NCI-H2029 (cell line): ENCODE measurements at places on chromosomes 3 and 15.

GRCh38 chr3:100836661-100837060, 127.4 kb downstream of the TFG start:
- DNase-seq = no peak

GRCh38 chr3:59406943-59407342, 357.1 kb upstream of the CFAP20DC start:
- no peak for DNase-seq

DNA sequence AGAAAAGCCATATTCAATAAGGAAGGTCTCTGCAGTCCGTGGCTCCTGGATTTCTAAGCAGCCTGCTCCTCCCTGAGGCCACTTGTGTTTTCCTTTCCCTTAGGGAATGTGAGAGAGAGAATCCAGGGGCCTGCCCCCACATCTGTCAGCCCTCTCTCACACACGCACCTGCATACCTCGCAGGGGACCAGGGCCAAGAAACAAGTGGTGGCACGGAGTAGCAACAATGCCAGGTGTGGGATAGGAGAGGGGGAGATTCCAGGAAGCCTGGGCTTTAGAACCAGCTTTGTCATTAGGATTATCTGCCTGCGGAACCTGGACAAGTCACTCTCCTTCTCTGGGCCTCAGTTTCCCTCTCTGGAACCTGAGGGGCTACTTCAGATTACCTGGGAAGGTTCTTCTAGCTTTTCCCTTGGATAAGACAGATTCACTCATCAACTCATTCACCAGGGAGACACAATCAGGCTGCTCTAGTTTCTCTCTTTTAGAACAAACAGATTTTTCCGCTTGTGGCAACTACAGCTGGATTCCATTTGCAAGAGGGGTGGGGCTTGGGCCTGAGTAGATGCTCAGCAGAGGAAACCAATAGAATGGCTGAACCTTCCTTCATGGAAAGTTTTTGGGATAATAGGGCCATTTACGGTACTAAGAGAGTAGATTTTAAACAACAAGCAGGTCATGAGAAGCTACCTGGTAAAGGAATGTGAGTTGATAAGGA, 19.5 kb downstream of the BCL6 start:
- DNase-seq = no peak

- no peak for DNase-seq
Observed at GRCh38 chr3:141643391-141643790, 94.7 kb upstream of the RNF7 start.

DNA sequence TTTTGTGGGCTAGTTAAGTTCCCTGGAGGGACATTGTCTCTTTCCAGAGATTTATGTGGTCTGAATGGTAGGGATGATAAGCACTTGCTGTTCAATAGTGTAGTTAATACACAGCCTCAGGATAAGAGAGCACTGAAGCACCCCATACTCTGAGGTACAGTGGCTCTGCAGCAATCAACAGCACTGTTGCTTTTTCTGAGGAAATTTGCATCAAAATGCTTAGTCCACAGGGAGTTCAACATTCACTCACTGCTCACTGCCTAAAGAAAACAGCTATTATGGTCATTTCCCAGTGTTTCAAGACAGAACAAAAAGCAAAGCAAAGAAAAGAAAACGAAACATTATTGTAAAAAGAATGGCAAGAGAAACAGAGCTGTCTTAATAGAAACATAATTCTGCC, 441.9 kb downstream of the PLOD2 start:
- no peak for DNase-seq

DNA sequence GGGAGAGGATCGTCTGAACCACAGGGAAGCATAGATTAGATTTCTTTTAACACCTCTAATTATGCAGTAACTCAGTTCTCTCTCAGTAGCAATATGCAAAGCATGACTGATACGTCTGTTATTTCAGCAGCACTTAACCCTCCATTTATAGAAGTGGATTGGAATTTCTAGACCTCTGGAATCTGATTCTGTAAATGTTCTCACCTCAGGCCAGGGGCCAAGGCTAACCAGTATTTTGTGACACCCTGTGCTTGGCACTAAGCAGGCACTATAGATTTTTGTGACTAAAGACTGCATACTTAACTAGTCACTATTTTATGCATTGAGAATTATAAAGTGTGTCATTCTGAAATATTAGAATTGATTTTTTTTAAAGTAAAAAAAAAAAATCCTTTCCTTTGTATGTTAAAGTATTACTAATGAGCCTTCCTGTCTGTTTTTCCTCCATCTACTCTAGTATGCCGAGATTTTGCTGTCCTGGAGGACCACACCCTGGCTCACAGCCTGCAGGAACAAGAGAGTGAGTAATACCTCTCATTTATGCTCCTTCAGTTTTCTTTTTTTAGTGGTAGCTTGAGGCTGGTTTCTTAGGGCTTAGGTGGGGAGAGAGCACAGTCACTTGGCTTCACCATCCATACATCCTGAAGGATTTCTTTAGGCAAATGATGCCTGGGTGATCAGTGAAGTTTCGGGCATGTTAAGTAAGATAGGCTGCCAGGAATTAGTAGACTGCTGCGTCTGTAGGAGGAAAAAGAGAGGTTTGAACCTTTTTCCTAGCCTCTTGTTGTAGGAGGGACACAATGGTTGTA, 26.5 kb upstream of the UTS2B start:
- no peak for DNase-seq

- DNase-seq = no peak
Observed at GRCh38 chr3:119316313-119316670, 22.1 kb downstream of the ARHGAP31 start.

GRCh38 chr15:67072442-67072841, 7.0 kb downstream of the SMAD3 start:
- DNase-seq = no peak

DNA sequence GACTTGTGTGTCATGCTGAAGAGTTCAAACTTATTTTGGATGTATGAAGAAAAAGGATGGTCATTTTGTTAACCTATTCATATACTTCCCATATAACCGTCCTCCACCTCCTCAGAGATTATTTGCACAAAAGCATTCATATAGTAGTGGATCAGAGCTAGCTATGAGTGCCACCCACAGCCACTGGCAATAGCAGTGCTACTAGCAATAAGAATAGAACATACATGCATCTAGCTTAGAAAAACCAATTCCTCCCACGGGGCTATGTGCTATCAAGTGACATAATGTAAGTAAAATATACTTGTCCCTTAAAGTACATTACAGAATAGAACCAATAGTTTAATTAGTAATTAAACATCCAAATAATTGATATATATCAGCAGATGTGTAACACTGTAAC, 10.3 kb upstream of the ZBED2 start:
- no peak for DNase-seq

DNA sequence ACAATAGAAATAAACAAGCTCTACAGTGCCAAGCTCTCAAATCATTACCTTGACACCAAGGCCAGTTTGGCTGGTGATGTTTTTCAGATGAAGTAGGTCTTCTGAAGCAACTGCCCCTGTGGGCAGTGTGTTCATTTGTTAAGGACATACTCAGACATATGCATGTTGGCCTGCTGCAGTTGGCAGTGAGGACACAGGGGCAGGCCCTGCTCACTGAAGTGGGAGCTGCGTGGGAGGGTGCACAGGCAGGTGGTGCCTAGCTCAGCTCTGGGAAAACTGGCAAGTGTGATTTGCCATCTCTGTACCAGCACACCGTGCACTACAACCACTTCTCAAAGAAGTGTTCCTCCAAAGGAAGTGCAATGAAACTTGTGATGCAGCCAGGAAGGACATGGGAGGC, 28.5 kb upstream of the SNRK start:
- DNase-seq = no peak

DNA sequence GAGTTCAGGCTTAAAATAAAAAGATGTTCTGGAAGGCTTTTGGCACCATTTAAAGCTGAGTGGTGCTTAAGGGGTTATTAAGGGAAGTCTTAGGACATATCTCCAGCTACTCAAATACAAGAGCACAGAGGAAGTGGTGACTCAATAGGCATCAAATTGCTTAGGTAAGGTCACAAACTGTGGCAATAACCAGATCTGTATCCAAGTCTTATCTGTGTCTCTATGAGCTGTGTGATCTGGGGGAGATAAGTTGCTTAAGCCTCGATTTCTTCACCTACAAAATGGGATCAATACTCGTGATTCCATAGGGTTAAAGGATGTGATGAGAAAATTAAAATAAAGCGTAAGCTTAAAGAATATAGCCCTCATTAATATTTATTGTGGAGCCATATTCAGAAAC, 7.6 kb downstream of the HDC start:
- DNase-seq = peak; percentile 35

GRCh38 chr3:62587169-62587568, 213.8 kb upstream of the FEZF2 start:
- DNase-seq = no peak

- no peak for DNase-seq
Observed at GRCh38 chr15:90388462-90389380, 679 bp downstream of the IQGAP1 start.

DNA sequence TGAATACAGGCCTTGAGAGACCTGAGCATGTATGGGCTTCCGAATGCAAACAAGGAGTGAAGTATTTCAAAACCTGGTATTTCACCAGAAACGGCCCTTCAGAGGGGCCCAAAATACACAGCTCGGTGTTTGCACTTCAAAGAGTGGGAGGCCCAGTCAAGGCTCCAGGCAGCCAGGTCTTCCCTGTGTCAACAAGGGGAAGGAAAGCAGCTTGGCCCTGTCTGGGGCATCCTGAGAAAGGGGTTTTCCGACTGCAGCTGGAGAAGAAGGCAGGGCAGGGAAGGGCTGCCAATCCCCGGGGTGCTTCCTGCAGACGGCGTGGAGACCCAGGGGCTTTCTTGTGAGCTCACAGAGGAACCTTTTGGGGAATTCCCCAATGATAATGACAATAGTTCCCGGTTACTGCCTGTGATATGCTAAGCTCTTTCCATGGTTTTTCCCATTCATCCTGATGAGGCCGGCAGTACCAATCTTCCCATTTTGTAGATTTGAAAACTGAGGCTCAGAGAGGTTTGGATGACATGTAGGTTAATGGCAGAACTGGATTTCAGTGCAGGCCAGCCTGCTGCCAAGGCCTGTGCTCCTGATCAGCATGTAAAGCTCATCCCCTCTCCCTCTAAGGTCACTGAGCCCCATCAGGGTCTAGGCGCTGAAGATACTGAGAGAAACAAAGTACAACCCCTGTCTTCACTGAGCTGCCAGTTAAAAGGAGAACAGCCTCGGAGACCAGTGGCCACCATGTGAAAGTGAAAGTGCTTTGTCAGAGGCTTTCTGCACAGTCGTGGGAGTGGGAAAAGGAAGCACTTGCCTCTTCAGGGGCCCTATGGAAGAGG, 43.0 kb upstream of the TLE3 start:
- DNase-seq = no peak

- DNase-seq = no peak
Observed at GRCh38 chr3:136621628-136622027, 130.6 kb downstream of the STAG1 start.

GRCh38 chr3:139893267-139893962, 41.6 kb upstream of the CLSTN2 start:
- DNase-seq = no peak

GRCh38 chr3:44280631-44281030, 38.9 kb downstream of the TOPAZ1 start:
- DNase-seq = no peak

GRCh38 chr3:138875754-138876664, 41.3 kb upstream of the PIK3CB start:
- no peak for DNase-seq

- no peak for DNase-seq
Observed at GRCh38 chr3:68210635-68211034, 556.2 kb upstream of the SUCLG2 start.

DNA sequence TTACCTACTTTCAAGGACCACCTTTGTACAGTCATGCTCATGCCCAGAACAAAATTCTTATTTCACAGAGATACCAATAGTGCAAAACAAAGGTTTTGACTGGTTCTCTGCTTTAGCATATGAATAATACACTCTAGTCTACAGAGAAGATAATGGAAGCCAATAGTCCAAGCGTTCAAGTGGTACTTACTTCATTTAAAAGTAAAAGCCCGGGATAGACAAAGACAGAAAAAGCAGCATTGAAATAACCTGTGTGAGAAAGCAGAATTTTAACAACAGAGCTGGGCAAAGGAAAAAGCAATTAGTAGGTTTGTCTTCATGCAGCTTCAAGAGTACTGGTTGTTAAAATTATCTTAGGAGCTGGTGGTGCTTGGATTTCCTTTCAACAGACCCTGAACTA, 848.3 kb downstream of the FHIT start:
- DNase-seq = no peak

GRCh38 chr3:49148159-49148558, 15.3 kb upstream of the LAMB2 start:
- no peak for DNase-seq

- no peak for DNase-seq
Observed at GRCh38 chr15:72161361-72162132, 36.0 kb downstream of the GRAMD2A start.

DNA sequence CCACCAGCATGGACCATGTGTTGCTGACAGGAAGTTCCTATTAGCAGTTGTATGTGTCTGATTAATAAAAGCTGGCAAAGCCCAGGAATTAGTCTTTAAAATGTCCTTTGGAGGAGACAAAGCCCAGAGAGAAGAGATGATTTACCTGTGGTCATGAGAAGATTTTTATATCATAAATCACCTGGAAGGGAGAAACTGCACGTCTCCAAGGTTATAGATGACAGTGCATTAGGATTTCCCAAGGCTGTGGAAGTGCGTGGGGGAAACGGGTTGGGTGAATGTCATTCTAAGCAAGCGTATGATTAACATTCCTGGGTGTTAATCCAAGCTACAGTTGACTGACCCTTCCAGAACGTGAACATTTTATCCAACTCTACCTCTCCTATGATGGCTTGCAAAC, 76.6 kb downstream of the SLC6A11 start:
- no peak for DNase-seq

GRCh38 chr3:121995161-121996137, 26.6 kb downstream of the ILDR1 start:
- DNase-seq = peak; percentile 67

GRCh38 chr15:98549003-98549402, 99.3 kb upstream of the IGF1R start:
- no peak for DNase-seq

DNA sequence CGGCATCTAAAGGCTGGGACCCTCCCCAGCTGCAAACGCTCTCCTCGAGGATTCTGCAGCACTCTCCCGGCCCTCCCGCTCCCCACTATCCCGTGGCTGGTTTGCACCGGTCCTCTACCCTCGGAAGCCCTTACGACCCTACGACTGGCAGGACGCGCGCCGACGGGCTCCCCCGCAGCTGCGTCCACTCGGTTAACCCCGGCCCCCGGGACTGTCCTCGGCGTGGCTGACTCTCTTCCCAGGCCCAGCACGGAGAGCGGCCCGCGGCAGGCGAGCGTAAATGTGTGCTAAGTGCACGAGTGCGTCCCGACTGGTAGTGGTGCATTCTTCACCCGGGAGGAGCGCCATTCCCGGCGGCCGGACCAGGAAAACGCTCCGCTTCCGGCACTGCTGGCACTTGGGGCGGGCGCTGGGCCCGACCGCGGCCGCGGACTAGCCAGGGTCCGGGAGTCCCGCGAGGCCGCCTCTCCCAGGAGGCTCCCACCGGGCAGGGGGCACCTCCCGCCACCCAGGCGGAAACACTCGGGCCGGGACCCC, 508 bp downstream of the GORASP1 start:
- DNase-seq = no peak
